Stimulated activated CD4-positive, alpha-beta T cell treated with anti-CD3 and anti-CD28 coated beads, Interleukin-15, amount 100 ng/mL, for 1 hour (primary cell): ENCODE measurements at places on chromosomes 4 and X.

- no peak for DNase-seq
Measured at GRCh38 chr4:78625073-78625472, 73.5 kb downstream of the ANXA3 start.

DNA sequence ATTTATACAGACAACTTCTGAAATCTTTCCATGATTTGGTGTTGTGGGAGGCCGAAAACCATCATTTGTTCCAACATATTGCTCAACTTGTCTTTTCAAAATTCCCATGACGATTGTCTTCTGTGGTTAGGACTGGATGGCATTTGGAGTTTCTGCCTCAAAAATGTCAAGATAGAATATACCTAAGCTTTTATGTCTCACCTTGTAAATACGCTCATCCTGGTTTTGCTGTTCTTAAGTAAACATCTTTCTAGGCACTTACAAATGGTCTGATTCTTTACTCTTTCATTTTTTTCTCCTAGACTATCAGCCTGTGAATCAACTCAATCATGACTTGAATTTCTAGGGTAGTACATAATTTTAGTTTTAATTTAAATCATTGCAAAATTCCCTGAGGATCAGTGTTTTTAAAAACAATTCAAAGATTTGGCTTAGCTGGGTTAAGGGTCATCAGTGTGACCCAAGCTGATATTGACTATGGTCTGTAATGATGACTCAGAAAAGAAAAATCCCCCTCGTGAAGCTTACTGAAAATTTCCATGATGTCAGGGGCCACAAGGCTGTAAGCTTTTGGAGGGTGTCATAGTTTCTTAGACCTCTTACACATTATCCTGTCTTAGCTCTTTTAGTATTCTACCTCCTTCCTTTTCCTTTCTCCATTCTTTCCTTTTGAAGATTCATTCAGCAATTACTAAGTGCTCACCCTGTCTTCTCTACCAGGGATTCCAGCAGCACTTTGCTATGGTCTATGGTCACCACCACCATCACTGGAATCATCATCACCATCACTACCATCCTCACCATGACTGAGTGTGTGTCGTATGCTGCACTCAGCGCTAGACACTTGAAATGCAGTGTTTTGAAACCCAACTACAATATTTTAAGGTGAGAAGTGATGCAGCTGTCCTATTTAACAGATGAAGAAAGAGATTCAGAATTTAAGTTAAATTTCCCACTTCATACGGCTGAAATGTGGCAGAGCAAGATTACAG, 124.4 kb downstream of the CPE start:
- no peak for DNase-seq

- DNase-seq, result no peak
Measured at GRCh38 chr4:80989921-80990544, 40.5 kb upstream of the BMP3 start.

DNA sequence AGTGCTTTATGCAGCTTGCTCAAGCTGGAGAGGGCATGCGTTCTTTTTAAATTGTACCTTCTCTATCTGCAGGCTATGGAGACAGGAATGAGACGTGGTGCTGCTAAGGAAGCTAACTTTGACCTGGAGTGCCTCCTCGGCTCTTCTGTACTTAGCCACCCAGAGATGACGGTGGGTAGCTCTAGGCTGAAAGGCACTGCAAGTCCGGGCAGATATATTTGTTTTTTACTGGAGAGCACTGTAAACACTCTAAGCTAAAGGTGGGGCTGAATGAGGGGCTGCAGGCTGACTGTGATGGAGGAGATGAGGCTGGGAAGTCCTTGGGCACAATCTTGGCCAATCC, 12.1 kb downstream of the ELF4 start:
- DNase-seq, result no peak

GRCh38 chr4:1050486-1051213, 39.2 kb downstream of the FGFRL1 start:
- DNase-seq, result no peak
